Endothelial cell of umbilical vein (primary cell): ENCODE measurements at places on chromosomes 6 and 20. TPM values are rescaled to one million over a fixed set of nuclear protein-coding genes. Genes with fewer than 3 reads are reported as not detected.

SMPD2 gene
- 6.9 and 8.5 TPM in 2 replicates for total RNA-seq

SOX18 gene
- total RNA-seq = 175 and 211 TPM in 2 replicates

LRRC73 gene
- total RNA-seq = 0.25 and 0.58 TPM in 2 replicates

PKIB gene
- total RNA-seq = not detected in 2 replicates

TSPYL4 gene
- total RNA-seq = 24.5 and 34.4 TPM in 2 replicates

CST7 gene
- total RNA-seq = not detected in 2 replicates

TRIM40 gene
- not detected in 2 replicates for total RNA-seq

PHF3 gene
- total RNA-seq = 29.6 and 29.9 TPM in 2 replicates

GNAS gene
- total RNA-seq = 1,141 and 1,217 TPM in 2 replicates

KIF25 gene
- total RNA-seq = not detected in 2 replicates

CLDN20 gene
- total RNA-seq = not detected in 2 replicates
